Immature natural killer cell (primary cell): ENCODE measurements at places on chromosomes 3 and 15.

DNA sequence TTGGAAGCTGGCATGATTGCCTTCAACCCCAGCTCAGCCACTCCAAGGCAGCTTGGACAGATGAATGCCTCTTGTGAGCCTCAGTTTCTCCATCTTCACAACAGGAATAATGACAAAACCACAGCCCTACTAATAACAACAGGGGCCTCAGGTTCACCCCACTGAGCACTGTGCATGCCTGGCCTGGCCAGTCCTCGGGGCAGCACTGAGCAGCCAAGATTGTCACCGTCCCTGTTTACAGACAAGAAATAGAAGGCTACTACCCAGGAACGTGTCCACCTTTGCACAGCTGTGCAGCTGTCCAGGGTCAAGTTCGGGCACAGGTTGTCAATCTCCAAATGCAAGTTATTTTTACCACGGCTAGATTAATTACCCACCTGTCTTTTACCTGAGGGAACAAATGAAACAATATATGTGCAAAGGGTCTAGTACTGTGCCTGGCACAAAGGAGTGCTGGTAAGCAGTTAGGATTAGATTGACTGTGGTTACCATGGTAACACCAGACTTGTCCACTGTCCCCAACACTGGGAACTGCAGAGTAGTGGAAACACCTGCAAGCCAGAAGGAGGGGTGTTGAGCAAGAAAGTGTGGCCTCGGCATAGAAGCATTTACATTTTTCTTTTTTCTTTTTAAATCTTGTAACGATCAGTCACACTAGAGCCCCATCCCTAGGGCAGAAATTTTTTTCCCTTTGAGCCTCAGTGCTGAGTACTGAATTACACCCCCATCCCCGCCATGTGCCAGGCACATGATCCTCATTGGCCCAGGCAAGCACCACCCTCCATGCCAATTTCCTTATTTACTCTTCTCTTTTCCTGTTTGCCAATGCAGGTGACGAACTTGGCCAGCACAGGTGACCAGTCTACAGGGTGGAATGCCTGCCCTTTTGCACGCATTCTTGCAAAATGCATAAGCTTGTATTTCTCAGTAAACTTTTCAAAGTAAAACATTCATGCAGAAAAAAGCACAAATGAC, 66.3 kb upstream of the SLC6A6 start:
- no peak overlapping the region for H3K27ac ChIP-seq
- H3K4me1 ChIP-seq: no peaks in the 10 kb centered on the region
- peaks cover 3% of the 10 kb centered on the region for H3K27me3 ChIP-seq
- H3K36me3 ChIP-seq: no peaks in the 10 kb centered on the region
- no peak for DNase-seq

GRCh38 chr3:189292667-189293484, 121.1 kb downstream of the TPRG1 start:
- H3K4me1 ChIP-seq: no peaks in the 10 kb centered on the region
- peaks cover 2% of the 10 kb centered on the region for H3K27me3 ChIP-seq
- no peaks in the 10 kb centered on the region for H3K36me3 ChIP-seq
- no peak for DNase-seq

- peaks cover 89% of the 10 kb centered on the region for H3K4me1 ChIP-seq
- peak overlapping the region; percentile 66 for H3K4me3 ChIP-seq
- DNase-seq: peak; percentile 53
- peaks cover 55% of the 10 kb centered on the region for H3K36me3 ChIP-seq
- H3K27ac ChIP-seq: peak overlapping the region; percentile 100
- peaks cover 28% of the 10 kb centered on the region for H3K27me3 ChIP-seq
Measured at GRCh38 chr15:44719293-44719999, 8.1 kb downstream of the B2M start.

DNA sequence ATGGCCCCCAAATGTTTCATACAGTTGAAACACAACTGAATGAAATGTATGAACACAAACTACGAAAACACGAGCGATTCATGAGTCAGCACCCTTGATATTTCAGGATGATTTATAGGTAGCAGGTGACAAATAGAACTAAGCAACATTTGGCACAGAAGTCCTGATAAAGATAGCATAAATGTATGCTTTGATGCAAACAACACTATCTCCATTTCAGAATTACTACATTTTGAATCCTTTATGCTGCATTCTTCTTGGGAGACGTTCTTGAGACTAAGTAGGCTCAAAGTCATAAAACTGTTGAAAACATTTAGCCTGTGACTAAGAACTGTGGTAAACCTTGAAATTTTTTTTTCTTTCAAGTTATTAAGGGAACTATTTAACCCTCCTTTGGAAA, 200.3 kb upstream of the ICE2 start:
- no peak overlapping the region for H3K27ac ChIP-seq
- no peak for DNase-seq
- no peaks in the 10 kb centered on the region for H3K36me3 ChIP-seq

DNA sequence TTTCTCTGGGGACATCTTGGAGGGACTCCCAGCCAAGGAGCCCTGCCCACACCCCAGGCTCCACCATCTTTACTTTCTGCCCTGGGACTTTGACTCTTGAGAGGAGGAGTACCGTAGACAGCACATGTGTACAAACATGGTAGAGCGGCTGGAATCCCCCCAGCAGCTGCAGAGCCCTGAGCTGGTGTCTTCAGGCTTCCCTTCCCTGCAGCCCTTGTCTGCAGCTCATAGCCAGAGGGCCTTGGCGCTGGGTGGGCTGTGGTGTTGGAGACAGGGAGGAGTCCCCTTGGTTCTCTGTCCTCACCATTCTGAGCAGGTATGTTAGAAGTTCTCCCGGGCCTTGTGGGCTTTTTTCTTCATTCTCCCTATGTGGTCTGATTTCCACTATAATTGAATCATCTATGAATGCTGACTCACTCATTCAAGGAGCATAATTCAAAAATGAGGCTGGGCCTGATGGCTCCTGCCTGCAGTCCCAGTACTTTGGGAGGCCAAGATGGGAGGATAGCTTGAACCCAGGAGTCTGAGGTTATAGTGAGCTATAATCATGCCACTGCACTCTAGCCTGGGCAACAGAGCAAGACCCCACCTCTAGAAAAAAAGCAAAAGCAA, 97.8 kb upstream of the MEF2A start:
- DNase-seq: no peak
- peaks cover 12% of the 10 kb centered on the region for H3K36me3 ChIP-seq
- no peak overlapping the region for H3K27ac ChIP-seq
- H3K4me3 ChIP-seq: no peak overlapping the region
- no peaks in the 10 kb centered on the region for H3K4me1 ChIP-seq
- H3K27me3 ChIP-seq: no peaks in the 10 kb centered on the region

DNA sequence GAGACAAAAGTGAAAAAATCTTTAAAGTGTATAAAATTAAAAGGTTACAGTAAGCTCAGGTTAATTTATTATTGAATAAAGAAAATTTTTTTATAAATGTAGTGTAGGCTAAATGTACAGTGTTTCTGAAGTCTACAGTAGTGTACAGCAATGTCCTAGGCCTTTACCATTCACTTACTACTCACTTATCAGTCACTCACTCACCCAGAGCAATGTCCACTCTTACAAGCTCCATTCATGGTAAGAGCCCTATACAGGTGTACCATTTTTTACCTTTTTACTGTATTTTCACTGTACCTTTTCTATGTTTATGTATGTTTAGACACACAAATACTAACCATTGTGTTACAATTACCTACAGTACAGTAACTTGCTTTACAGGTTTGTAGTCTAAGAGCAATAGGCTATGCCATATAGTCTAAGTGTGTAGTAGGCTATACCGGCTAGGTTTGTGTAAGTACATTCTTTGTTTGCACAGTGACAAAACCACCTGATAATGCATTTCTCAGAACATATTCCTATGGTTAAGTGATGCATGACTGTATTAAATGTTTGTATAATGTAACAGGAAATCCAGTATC, 38.1 kb upstream of the NECTIN3 start:
- H3K27ac ChIP-seq: no peak overlapping the region
- no peak overlapping the region for H3K4me3 ChIP-seq
- H3K27me3 ChIP-seq: peaks cover 6% of the 10 kb centered on the region
- H3K36me3 ChIP-seq: no peaks in the 10 kb centered on the region
- DNase-seq: no peak

- peaks cover 8% of the 10 kb centered on the region for H3K4me1 ChIP-seq
- DNase-seq: no peak
- H3K36me3 ChIP-seq: peaks cover 14% of the 10 kb centered on the region
- H3K27me3 ChIP-seq: peaks cover 5% of the 10 kb centered on the region
- no peak overlapping the region for H3K27ac ChIP-seq
- H3K4me3 ChIP-seq: no peak overlapping the region
Measured at GRCh38 chr3:197286678-197287077, 11.7 kb downstream of the DLG1 start.

DNA sequence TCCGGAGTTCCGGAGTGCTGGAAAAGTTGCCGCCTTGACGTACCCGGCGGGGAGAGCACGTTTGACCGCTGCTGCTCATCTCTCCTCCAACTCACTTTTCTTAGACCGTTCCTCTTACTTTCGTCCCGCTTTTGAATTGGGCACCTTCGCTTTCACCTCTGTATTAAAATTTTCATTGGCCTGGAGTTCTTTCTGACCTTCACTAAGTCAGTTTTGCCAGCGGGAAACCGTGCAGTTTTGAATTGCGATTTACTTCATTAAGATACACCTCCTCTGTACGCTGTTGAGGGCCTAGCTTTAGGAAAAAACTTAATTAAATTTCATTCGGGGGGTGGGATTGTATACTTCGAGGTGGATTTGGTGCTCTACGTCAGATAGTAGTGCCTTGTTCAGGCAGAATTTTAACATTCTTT, 1.3 kb downstream of the GMPS start:
- H3K36me3 ChIP-seq: no peaks in the 10 kb centered on the region

- no peak for DNase-seq
- no peaks in the 10 kb centered on the region for H3K4me1 ChIP-seq
- H3K27me3 ChIP-seq: peaks cover 9% of the 10 kb centered on the region
- H3K36me3 ChIP-seq: no peaks in the 10 kb centered on the region
- H3K4me3 ChIP-seq: no peak overlapping the region
Measured at GRCh38 chr3:13723676-13724207, 156.1 kb downstream of the WNT7A start.

GRCh38 chr3:171586274-171586673, 126.1 kb upstream of the TNIK start:
- H3K27ac ChIP-seq: no peak overlapping the region
- peaks cover 2% of the 10 kb centered on the region for H3K27me3 ChIP-seq
- no peak overlapping the region for H3K4me3 ChIP-seq
- no peak for DNase-seq
- no peaks in the 10 kb centered on the region for H3K4me1 ChIP-seq

DNA sequence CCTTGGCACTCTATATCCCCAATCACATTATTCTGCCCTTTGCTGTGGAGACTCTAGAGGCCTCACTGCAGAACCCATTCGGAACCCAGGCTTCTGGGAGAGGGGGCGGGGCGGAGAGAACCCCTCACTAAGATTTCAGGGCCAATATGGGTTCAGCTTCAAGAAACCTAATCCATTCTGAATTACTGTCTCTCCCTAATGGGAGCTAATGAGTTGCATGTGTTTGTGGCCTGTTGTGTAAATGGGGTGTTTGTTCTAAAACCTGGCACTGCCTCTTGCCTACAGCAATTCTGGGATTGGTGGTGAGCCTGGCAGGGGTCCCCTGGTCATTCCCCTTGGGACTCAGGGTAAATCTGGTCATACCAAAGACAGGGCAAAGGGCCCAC, 605 bp upstream of the RASL12 start:
- peaks cover 11% of the 10 kb centered on the region for H3K4me1 ChIP-seq
- DNase-seq: no peak
- no peak overlapping the region for H3K27ac ChIP-seq
- peak overlapping the region; percentile 64 for H3K4me3 ChIP-seq
- H3K36me3 ChIP-seq: no peaks in the 10 kb centered on the region

- no peaks in the 10 kb centered on the region for H3K27me3 ChIP-seq
- H3K27ac ChIP-seq: no peak overlapping the region
- DNase-seq: no peak
- H3K4me3 ChIP-seq: no peak overlapping the region
Measured at GRCh38 chr3:63043631-63044030, 168.4 kb upstream of the CADPS start.

GRCh38 chr3:100007313-100007712, 107.0 kb downstream of the FILIP1L start:
- H3K27ac ChIP-seq: no peak overlapping the region
- H3K36me3 ChIP-seq: no peaks in the 10 kb centered on the region

- H3K27me3 ChIP-seq: peaks cover 30% of the 10 kb centered on the region
- peak overlapping the region; percentile 56 for H3K4me3 ChIP-seq
- peak overlapping the region; percentile 91 for H3K27ac ChIP-seq
- H3K4me1 ChIP-seq: peaks cover 55% of the 10 kb centered on the region
Measured at GRCh38 chr15:70486451-70487386, 276.6 kb downstream of the UACA start.

- no peak overlapping the region for H3K27ac ChIP-seq
- no peak for DNase-seq
- H3K27me3 ChIP-seq: peaks cover 6% of the 10 kb centered on the region
Measured at GRCh38 chr3:46722443-46722842, 4.8 kb upstream of the PRSS50 start.

GRCh38 chr3:54426381-54426780, 304.0 kb downstream of the CACNA2D3 start:
- no peaks in the 10 kb centered on the region for H3K27me3 ChIP-seq
- no peaks in the 10 kb centered on the region for H3K4me1 ChIP-seq
- no peaks in the 10 kb centered on the region for H3K36me3 ChIP-seq
- H3K4me3 ChIP-seq: no peak overlapping the region
- DNase-seq: no peak
- H3K27ac ChIP-seq: no peak overlapping the region

GRCh38 chr3:48026951-48027908, 11.0 kb upstream of the MAP4 start:
- H3K4me3 ChIP-seq: no peak overlapping the region
- no peak overlapping the region for H3K27ac ChIP-seq
- no peaks in the 10 kb centered on the region for H3K4me1 ChIP-seq
- no peak for DNase-seq

DNA sequence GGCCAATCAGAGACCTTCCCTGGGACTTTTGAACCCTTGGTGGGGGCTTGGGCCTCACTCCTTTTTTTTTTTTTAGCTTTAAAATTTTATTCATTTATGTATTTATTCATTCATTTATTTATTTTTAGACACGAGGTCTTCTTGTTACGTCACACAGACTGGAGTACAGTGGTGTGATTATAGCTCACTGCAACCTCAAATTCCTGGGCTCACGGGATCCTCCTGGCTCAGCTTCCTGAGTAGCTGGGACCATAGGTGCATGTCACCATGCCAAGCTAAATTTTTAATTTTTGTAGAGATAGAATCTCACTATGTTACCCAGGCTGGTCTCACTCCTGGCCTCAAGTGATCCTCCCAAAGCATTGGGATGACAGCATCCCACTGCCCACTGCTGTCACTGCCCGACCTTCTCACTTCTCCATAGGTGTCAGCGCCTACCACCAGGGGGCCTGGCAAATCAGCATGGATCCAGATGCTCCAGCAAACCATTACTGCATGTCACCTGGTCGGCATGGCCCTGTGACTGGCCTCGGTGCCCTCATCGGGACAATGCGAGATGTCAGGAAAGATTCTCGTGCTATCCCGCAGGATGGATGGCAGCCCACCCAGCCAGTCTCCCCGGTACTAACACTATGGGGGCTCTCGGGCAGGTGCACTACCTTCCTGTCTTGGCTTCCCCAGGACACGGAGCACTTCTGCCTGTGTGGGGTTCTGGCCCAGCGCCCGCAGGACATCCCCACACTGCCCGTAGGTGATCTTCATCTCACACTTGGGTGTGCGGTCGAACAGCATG, 3.0 kb downstream of the MYL3 start:
- DNase-seq: no peak
- H3K27ac ChIP-seq: no peak overlapping the region
- H3K4me3 ChIP-seq: no peak overlapping the region
